ENCODE measurements at places on chromosomes 6 and 20. TPM values are rescaled to one million over a fixed set of nuclear protein-coding genes. Genes with fewer than 3 reads are reported as not detected.

DNA sequence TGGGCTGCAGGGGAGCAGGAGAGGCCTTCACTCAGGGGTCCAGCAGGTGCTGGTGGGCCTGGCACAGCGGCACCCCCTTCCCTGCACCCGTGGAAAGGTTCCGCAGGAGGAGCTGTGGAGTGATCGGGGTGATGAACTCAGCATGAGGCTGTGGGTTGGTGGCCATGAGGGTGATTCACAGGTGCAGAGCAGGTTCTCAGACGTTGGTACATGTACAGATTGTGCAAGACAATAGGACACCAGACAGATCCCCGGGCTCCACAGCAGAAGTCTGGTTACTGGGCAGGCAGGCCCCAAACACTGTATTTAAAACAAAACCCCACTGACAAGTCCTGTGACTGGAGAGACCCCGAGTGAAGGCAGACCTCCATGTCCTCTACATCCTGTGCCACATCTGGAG, 151.6 kb upstream of the CDH4 start:
- no peak overlapping the region for H3K27ac ChIP-seq
- DNase-seq = no peak
- no peak overlapping the region for H3K4me3 ChIP-seq

DNA sequence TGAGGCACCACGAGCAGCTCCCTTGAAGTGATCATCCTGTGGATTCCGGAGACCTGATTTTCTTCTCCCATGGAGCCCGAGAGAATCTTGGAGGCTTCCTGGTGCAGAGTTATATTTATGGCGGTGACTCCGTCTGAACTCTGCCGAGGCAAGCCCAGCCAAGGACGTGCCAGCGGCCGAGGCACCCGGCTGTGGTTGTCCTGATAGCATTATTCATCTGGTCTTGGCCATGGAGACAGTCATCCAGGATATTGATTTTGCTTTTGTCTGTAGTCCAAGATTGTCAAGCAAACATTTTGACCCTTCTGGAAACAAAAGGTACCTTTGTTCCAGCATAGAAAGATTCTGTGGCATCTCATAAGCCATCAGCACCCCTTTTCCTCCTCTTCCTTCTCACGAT, 163.3 kb downstream of the SCML4 start:
- H3K4me1 ChIP-seq = peaks cover 50% of the 10 kb centered on the region
- H3K36me3 ChIP-seq = peaks cover 5% of the 10 kb centered on the region
- DNase-seq = no peak
- H3K27me3 ChIP-seq = peaks cover 3% of the 10 kb centered on the region

DNA sequence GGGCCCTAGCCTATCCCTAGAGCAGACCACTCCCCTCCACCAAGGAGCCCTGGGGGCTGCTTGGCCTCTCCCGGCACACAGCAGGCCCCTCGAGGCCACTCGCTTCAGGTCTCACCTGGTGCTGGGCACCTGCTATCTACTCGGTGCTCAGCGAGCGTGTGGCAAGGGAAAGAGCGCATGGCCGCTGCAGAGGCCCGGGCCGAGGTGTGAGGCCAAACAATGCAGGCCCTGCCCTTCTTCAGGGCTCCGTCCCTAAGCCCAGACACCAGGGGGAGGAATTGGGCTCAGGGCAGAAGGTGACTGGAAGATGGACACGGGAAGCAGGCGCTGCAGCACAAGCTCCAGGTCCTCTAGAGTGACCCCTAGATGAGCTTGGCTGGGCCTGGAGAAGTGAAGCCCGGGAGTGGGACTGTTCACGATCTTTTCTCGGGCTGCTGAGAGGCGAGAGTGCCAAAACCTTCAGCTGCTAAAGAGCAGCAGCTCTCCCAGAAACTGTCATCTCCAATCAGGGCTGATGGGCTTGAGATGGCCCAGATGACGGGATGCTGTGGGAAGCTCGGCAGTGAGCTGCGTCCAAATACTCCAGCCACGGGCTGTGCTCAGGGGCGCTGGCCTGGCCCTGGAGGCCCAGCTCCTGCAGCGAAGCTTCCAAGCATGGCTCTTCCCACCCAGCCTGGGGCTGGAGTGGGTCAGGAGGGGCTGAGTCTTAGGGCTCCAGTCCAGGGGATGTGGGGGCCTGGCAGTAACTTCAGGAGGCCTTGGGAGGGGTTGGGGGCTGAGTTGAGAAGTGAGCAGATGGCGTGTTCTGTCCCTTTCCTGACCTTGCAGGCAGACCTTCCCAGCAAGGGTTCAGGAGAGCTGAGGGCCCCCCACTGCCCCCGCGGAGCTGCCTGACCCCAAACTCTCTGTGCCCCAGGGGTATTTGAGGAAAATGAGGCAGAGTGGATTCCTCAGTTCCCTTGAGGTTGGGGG, 43.7 kb downstream of the APCDD1L start:
- no peak overlapping the region for H3K4me3 ChIP-seq
- no peaks in the 10 kb centered on the region for H3K36me3 ChIP-seq
- no peaks in the 10 kb centered on the region for H3K4me1 ChIP-seq
- H3K27me3 ChIP-seq = peaks cover 4% of the 10 kb centered on the region

DNA sequence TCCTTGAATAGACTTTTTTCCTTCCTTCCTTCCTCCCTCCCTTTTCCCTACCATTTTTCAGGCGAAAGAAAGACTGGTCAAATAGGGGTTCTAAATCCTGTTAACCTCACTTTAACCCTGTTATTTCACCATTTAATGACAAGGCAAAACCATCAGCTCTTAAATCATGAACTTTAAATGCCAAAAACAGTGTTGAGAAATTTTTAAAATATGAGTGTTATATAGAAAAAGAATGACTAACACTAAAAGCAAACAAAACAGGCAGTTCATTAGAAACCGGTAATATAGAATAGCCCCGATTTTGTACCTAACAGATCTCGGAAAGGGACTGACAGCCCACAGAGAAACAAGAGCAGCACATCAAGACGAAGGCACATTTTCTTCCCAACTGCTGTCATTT, 57.4 kb upstream of the CEP85L start:
- DNase-seq = no peak
- H3K4me3 ChIP-seq = peak overlapping the region; percentile 93
- H3K27ac ChIP-seq = peak overlapping the region; percentile 90
- H3K27me3 ChIP-seq = no peaks in the 10 kb centered on the region
- H3K4me1 ChIP-seq = peaks cover 68% of the 10 kb centered on the region

The BMP5 gene
- not detected for total RNA-seq

The ETV7 gene
- total RNA-seq = 8.7 TPM

The SEMG1 gene
- not detected for total RNA-seq

The DEFB112 gene
- not detected for total RNA-seq

GRCh38 chr6:14287707-14288106, 170.1 kb downstream of the CD83 start:
- H3K4me3 ChIP-seq = no peak overlapping the region
- no peaks in the 10 kb centered on the region for H3K27me3 ChIP-seq
- H3K4me1 ChIP-seq = peaks cover 22% of the 10 kb centered on the region
- DNase-seq = no peak
- no peak overlapping the region for H3K27ac ChIP-seq

DNA sequence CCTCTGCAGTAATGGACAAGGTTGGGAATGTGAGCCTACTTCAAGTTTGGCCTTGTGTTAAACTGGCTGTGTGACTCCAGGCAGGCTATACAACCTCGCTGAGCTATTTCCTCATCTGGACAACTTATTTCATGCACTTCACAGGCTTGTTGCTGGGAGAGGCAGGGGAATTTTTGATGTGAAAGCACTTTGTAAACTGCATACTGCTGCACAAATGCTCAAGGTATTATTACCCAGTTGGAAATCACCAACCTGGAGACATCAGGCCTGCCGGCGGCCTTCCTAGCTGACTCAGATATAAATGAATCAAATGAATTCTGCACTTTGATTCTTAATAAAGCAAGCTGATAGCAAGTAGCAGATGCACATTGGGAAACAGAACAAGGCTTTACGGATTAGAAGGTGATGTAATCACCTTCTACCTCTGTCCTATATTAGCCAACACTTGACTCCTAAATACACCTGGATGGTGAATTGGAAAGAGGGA, 10.1 kb downstream of the JARID2 start:
- H3K4me1 ChIP-seq = peaks cover 89% of the 10 kb centered on the region
- no peak for DNase-seq
- H3K36me3 ChIP-seq = peaks cover 45% of the 10 kb centered on the region
- no peak overlapping the region for H3K4me3 ChIP-seq

GRCh38 chr6:43052225-43052841, 1.3 kb downstream of the CUL7 start:
- DNase-seq = no peak
- H3K27me3 ChIP-seq = no peaks in the 10 kb centered on the region
- peaks cover 8% of the 10 kb centered on the region for H3K36me3 ChIP-seq
- peaks cover 28% of the 10 kb centered on the region for H3K4me1 ChIP-seq
- H3K27ac ChIP-seq = peak overlapping the region; percentile 99

DNA sequence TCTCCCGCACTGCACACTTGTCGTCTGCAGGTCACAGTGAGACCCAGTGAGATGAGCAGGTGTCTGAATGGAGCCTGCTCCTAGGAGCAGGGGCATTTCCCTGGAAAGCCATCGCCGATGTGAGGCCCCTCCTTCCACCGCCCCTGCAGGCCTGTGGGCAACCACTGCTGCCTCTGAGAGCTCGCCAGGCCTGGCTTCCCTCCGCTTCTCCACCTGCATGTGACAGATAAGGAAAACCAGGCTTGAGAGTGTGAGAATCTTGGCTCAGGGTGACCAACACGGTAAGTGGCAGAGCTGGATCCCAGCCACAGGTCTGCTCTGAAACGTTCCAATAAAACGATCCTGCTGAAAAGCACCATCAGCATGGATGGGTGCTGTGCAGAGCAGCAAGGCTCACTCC, 332.8 kb downstream of the CDH4 start:
- H3K4me1 ChIP-seq = no peaks in the 10 kb centered on the region
- no peaks in the 10 kb centered on the region for H3K27me3 ChIP-seq
- DNase-seq = no peak
- no peak overlapping the region for H3K27ac ChIP-seq

- H3K4me1 ChIP-seq = no peaks in the 10 kb centered on the region
- DNase-seq = no peak
- H3K36me3 ChIP-seq = no peaks in the 10 kb centered on the region
- no peak overlapping the region for H3K27ac ChIP-seq
Observed at GRCh38 chr6:108751282-108751681, 96.9 kb upstream of the ARMC2 start.

- no peak overlapping the region for H3K4me3 ChIP-seq
- no peak overlapping the region for H3K27ac ChIP-seq
- no peaks in the 10 kb centered on the region for H3K27me3 ChIP-seq
- no peaks in the 10 kb centered on the region for H3K36me3 ChIP-seq
Observed at GRCh38 chr20:40499391-40499790, 189.6 kb downstream of the MAFB start.

DNA sequence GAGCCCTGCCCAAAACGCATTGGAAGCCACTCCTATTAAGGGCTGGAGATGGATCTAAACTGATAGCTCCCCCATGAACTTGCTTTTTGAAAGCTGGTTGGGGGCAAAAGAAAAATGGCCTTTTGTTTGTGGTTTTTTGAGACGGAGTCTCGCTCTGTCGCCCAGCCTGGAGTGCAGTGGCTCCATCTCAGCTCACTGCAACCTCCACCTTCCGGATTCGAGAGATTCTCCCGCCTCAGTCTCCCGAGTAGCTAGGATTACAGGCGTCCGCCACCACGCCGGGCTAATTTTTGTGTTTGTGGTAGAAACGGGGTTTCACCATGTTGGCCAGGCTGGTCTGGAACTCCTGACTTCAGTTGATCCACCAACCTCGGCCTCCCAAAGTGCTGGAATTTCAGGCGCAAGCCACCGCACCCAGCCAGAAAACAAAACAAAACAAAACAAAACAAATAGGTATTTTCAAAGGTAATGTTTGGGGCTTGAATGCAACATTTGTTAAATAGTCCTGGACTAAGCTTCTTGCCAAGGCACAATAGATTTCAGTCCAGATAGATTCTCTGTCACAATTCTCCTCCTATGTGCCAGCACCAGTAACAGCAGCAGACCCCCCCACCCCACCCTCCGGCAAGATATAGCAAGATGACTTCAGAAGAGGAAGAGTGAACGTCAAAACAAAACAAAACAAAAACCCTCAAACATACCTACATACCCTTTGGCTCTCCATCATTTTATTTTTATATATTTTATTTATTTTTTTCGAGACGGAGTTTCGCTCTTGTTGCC, 26.5 kb upstream of the ABT1 start:
- peaks cover 28% of the 10 kb centered on the region for H3K4me1 ChIP-seq
- no peak overlapping the region for H3K27ac ChIP-seq
- DNase-seq = no peak
- peaks cover 2% of the 10 kb centered on the region for H3K36me3 ChIP-seq
- no peak overlapping the region for H3K4me3 ChIP-seq
- no peaks in the 10 kb centered on the region for H3K27me3 ChIP-seq

The SLC22A16 gene
- not detected for total RNA-seq

GRCh38 chr6:13303668-13304017, 24.7 kb downstream of the TBC1D7 start:
- H3K4me1 ChIP-seq = peaks cover 23% of the 10 kb centered on the region
- no peak for DNase-seq
- H3K27me3 ChIP-seq = no peaks in the 10 kb centered on the region
- H3K4me3 ChIP-seq = no peak overlapping the region
- H3K27ac ChIP-seq = peak overlapping the region; percentile 78
